ENCODE measurements at places on chromosomes 3 and 15.

GRCh38 chr15:65730549-65731172 is 61.4 kb downstream of the DENND4A start:
- DNase-seq, result no peak

- no peak for DNase-seq
Observed at GRCh38 chr3:53885239-53885638, 3.3 kb upstream of the ACTR8 start.

GRCh38 chr3:10550705-10551104 is 45.3 kb upstream of the ATP2B2 start:
- DNase-seq, result no peak

DNA sequence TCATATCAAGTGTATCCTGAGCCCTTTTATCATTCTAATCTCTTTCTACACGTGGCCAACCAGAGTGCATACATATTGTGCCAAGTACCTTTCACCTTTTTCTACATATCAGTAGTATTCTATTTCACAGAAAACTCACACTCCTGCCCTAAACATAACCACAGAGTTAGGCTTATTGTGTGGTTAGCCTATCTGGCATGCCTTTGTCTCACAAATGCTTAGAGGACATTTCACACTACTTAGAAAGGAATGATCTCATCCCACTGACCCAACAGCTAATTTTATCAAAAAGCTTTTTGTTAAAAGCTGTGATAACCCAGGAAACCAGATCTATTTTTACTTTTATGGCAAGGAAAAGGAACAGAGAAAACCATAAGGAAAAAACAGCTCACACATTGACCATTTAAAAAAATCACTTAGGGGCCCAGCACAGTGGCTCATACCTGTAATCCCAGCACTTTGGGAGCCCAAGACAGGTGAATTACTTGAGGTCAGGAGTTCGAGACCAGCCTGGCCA is 17.8 kb upstream of the MAP4 start:
- no peak for DNase-seq

DNA sequence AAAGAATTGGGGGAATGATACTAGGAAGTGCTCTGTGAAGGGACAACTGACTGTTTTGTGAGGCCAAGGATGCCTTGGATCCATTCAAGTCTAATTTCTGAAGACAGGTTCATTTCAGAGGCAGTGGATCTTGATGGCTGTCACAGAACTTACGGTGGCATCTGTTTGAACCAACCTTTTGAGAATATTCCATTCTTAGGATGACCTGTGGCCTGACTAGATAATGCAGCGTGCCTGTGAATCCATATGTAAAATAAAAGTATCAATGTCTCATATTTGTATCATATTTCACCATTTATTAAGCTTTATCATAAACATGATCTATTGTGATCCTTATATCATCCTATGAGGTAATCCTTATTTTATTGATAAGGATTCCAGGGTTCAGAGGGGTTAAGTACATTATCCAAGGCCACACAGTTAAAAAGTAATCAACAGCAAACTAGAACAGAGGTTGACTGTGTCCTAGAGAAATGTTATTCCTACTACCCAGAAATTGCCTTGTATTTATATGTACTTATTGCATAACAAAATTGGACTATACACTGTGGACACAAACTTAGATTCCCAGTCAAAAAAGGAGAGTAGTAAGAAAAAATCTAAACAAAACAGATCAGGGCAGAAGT is 34.3 kb downstream of the IL1RAP start:
- no peak for DNase-seq

- DNase-seq, result no peak
Observed at GRCh38 chr15:40449275-40449674, 8.5 kb downstream of the BAHD1 start.

DNA sequence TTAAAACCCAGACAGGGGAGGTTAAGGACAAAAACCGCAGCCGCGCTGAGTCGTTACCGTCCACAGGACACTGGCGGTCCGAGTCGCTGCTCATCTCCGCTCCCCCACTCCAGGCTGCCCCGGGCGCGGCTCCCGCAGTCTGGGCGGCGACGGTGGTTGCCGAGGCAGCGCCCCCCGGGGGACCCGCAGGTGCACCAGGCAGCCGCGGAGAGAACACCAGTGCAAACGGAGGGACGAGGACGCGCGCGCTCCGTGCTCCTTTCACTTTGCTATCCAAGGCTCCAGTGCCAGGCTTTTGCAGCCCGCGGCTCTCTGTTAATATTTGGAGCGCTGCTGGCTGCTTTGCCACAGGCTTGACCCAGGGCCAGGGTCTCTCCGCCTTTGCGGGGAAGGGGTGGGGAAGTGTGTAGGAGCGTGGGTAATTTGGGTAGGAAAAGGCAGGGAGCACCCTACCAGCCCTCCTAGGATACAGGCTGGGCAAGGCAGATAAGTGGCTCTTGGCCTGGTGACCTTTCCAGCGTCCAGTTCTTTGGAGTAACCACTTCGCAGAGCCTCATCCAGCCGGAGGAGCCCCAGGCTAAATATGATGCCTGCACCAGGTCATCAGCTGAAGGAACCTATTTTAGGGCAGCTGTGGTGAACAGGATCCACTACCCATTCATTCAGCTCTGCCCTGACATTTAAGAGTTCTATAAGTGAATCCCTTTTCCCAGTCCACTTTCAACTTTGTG is at the start of gene GADL1:
TSS of gene GADL1 (minus strand) at position 141 of the 731 bp plus-strand sequence. CDS start at position 94, 47 bp downstream.
- DNase-seq, result no peak

GRCh38 chr3:151775314-151776258 is 38.3 kb upstream of the AADAC start:
- no peak for DNase-seq

- DNase-seq, result no peak
Observed at GRCh38 chr3:115194476-115194875, 47.4 kb upstream of the ZBTB20 start.

DNA sequence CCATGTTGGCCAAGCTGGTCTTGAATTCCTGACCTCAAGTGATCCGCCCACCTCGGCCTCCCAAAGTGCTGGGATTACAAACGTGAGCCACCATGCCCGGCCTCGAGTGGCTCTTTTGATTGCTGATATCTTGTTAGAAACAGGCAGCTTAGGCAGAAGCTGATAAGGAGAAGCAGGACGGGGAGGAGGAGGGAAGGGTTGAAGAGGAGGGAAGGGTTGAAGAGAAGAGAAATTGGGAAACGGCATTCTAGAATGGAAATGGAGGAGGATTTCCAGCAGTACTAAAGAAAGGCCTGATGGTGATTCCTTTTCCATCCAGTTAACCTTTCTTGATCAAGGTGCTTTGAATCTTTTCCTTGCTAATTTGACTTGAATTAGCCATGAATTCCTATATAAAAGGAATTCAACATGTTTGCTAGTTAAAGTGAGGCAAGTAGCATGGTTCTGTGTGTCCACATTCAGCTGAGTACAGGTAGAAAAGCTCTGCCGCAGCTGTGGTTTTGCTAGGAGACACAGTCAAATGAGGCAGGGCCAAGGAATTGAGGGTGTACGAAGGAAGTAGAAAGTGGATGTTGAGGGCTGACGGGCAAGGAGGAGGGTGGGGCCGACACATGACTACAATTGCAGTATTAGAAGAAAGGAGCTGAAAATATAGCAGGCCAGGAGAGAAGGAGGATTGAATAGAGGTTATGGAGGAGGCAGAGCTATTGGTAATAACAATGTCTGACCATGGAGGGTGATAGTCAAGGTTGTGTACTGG is 27.2 kb upstream of the ATP1B3 start:
- no peak for DNase-seq

GRCh38 chr15:90885432-90886290 is 1.4 kb downstream of the FES start:
- DNase-seq, result peak; percentile 59

DNA sequence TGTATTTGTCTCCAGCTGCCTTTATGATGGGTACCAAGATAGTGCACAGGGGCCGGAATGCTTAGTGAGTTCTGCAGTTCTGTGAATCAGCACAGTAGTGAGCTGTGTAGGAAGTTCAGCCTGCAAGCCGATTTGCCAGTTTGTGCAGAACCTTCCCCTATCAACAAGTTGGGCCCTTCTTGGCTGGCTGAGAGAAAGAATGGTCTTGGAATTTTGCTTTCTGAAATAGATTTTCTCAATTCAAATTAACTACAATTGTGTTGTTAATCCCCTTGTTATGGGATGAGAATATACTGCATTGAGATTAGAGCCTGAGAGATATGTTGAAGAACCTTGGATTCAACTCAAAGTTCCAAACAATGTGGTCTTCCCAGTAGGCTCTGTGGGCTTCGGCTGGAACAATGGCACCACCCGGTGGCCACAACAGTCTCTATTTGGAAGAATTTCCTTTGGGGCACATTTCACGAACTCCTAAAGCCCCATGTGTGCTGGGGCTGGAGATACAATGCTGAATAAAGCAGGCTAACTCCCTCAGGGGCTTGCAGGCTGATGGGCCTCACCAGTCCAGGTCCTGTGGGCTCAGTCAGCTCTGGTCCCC is 59.1 kb downstream of the TRIM42 start:
- no peak for DNase-seq

- no peak for DNase-seq
Observed at GRCh38 chr15:99909592-99910295, 176.5 kb upstream of the LYSMD4 start.

- no peak for DNase-seq
Observed at GRCh38 chr15:71237456-71238188, 122.4 kb downstream of the THSD4 start.

- no peak for DNase-seq
Observed at GRCh38 chr3:189773056-189773455, 141.9 kb downstream of the TP63 start.
